Activated CD8-positive, alpha-beta memory T cell treated with anti-CD3 and anti-CD28 coated beads, Interleukin-2, amount 50 U/mL, for 4 hours (primary cell): ENCODE measurements at places on chromosomes 7 and 10.
A peak's percentile ranks its signal among the peaks of the same experiment; 100 is the strongest.

GRCh38 chr7:116228241-116228640 lies 17.9 kb downstream of the TES start:
- no peak for DNase-seq

- no peak for DNase-seq
Measured at GRCh38 chr10:86291616-86292340, 74.8 kb downstream of the GRID1 start.

DNA sequence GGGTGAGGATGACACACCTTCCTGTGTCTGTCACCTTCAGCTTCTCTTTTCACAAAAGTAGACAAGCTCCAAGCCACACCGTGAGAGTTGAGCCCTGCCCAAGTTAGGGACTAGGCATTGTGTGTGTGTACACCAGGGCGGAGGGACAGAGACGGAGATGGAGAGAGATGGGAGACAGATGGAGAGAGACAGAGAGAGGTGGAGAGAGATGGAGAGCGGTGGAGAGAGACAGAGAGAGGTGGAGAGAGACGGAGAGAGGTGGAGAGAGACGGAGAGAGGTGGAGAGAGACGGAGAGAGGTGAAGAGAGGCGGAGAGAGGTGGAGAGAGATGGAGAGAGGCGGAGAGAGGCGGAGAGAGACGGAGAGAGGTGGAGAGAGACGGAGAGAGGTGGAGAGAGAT lies 207.0 kb downstream of the DNAJB6 start:
- peak; percentile 4 for DNase-seq

GRCh38 chr10:71821909-71822763 lies 28.9 kb downstream of the PSAP start:
- no peak for DNase-seq

GRCh38 chr10:63173468-63174232 lies 40.5 kb downstream of the NRBF2 start:
- DNase-seq, result no peak

GRCh38 chr7:24707988-24708615 lies 49.2 kb downstream of the GSDME start:
- DNase-seq, result no peak

DNA sequence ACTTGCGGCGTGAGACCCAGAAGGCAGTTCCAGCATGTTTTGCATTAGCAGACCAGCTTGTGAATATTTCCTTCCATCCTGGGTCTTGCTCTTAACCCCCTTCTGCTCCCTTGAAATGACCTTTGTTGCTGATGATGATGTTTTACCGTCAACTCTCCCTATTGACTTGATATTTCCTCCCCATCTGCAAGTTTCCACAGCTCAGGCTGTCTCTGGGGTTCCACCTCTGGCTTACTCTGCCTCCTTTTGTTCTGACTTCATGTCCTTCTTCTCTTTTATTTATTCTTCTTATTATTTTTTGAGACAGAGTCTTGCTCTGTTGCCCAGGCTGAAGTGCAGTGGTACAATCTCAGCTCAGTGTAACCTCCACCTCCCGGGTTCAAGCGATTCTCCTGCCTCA lies 17.2 kb downstream of the BAMBI start:
- DNase-seq, result no peak

DNA sequence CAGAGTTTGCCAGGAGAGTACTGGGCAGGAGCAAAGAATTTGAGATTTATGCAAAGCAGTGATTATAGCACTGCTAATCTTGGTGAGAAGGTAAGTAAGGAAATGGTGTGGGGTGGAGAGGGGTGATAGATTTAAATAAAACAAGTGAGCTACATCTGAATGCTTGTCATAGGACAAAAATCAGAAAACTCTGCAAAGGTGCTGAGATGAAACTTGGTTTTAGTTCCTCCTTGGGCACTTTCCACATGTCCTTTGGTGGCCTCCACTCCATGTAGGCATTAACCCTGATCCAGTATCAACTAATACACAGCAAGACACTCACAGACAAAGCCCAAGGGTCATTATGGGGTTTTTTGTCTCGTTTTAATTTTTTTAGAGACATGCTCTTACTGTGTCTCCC lies 25.7 kb upstream of the FAM107B start:
- no peak for DNase-seq

DNA sequence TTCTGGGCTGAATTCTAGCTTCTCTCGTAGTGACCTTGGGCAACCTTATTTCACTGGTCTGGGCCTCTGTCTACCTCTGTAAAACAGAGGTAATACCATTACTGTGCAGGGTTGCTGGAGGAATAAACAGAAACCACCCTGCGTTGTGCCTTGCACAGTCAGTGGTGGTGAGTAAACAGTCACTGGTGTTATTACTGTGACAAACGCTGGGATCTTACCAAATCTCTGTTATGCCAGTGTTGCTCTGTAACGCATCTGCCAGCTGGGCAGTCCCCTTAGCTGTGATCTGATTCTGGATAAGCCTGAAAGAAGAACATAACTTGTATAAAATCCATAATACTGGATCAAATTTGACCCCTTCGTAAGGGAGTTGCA lies 49.4 kb downstream of the NOD1 start:
- DNase-seq, result no peak

DNA sequence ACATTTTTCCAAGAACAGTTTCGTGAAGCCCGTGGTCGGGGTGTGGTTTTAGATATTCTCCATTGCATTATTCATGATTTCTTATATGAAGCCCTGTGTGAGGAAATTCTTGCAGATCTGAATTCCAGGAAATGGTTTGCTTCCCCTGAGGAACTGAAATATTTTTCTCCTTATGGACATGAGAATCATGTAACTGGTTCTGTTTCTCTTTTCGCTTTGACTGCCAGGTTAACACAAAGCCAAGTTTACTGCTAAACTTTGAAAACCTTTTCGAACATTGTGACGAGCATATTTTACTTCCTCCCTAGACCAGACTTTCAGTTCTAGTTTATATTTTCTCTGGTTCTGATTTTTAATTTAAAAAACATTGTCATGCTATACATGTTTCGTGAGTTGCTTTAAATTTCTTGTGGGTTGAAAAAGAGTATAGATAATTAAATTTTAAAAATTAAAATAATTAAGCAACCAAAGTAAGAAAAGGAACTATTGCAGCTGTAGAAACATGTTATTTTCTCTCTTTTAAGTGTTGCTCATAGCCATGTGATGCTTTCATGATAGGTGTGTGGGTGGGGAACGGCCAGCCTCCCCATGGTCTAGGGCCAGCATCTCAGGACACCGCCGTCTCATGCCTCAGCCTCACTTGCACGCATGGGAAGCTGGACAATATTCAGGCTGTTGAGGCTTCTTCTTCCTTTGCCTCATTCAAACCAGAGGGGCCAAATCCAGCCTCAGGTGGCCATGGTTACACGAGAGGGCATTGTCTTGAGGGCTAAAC lies 97.1 kb downstream of the CREB5 start:
- DNase-seq, result no peak

GRCh38 chr10:19250546-19250945 lies 201.9 kb downstream of the MALRD1 start:
- no peak for DNase-seq

- DNase-seq, result no peak
Measured at GRCh38 chr10:91411621-91412020, 1.5 kb downstream of the HECTD2 start.

DNA sequence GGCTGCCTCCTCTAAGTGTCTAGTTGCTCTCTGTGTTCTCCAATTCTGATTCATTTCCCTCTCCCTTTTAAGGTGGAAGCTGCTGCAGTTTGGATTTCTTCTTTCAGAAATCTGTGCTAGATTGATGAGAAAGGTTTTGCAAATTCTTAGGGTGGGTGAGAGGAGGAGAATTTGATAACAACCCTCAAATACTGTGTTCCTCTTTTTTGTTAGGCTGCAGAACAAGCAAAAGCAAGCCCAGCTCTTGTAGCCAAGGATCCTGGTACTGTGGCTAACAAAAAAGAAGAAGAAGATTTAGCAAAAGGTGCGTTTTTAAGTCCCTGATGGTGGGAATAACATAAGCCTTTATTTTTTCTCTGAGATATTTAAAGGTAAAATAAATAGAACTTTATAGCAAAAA lies 49.1 kb downstream of the STAM start:
- no peak for DNase-seq

DNA sequence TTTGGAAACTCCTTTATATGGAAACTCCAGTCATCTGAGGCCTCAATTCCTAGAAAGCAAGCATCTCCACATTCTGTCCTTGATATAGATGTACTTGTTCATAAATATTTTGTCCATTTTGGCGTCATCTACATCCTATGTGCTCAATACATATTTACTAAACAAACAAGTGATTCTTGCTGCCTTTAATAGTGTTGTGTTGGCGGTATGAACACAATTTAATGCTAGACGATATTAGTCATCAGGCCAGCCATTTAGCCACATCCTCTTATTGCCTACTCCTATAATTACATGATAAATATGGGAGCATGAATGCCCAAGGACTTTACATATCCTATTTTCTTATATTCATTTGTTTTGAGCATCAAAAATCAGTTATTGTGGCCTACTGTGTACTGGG lies 18.5 kb upstream of the IFRD1 start:
- DNase-seq, result no peak

DNA sequence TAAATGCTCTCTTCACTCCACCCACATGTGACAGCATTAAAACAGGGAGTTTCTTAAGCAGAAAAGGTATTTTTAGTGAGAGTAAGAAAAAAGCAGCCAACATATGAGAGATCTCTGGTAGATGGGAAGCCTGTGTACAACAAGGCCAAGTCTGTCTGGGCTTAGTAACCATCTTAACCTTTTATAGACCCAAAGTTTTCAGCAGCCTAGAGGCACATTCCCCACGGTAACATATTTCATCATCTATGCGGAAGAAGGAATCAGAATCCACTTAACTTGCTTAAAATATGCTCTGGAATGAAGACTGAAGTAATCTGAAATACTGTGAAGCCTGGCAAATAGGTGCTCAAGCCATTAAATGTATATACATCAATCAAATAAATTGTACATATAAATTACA lies 127.8 kb downstream of the RAPGEF5 start:
- DNase-seq, result no peak

GRCh38 chr10:73803680-73804286 lies 7.6 kb downstream of the NDST2 start:
- no peak for DNase-seq

DNA sequence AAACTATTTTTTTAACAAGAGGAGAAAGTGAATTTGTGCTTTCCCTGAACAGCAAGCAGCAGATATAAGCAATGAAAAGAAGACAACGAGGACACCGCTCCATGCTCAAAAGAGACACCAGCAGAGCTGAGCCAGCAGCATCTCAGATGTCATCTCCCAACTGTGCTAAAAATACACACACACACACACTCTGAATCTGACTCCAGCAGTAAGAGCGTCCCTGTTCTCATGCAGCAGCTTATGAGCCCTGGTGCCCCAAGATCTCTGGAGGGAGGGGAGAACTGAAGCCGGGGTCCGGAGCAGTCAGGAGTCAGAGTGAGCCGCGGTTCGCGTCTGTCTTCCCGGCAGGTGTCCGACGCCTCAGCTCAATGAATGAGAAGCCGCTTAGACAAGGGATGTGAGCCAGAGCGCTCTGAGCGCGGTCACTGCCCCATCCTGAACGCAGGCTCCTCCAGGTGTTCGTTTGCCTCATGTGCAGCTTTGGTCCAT lies 49.2 kb downstream of the SVIL start:
- no peak for DNase-seq

- no peak for DNase-seq
Measured at GRCh38 chr10:69107699-69108098, 16.3 kb upstream of the VPS26A start.

- no peak for DNase-seq
Measured at GRCh38 chr10:75402486-75403143, 1.1 kb upstream of the ZNF503 start.

- DNase-seq, result peak; percentile 61
Measured at GRCh38 chr7:158818325-158819213, 10.7 kb downstream of the ESYT2 start.

DNA sequence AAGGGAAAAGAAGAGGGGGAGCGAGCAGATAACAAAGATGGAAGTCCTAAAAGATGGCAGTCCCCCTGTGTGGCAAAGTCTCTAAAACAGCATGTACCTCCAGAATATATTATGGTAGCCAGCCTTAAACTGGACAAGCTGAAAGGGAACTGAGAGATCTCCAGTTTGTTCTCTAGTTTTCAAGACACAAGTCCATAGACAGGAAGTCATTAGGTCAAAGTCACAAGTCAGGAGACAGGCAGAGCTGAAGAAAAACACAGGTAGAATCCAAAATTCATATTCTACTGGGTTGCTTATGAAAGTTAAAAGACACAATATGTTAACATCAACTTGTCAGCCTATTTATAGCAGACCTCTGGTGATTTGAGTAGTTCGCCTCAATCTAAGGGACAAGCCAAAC lies 38.7 kb downstream of the FAM107B start:
- no peak for DNase-seq

DNA sequence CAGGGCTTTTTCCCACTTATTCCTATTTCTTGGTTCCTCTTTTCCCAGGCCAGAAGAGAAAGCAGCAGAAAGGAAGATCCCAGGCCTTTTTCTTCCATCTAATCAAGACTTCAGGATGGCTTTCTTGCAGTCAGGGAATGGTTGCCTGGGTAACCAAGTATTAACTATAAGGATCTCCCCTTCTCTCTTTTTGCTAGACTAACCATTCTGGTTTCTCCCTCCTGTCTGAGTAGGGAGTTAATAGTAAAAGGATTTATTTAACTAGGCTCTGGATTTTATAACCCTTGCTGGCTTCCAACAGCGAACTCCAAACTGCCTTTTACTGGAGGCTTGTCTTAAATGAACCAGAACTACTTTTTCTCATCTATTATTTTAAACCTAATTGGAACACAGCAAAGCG lies 90.4 kb downstream of the GRM8 start:
- DNase-seq, result no peak

DNA sequence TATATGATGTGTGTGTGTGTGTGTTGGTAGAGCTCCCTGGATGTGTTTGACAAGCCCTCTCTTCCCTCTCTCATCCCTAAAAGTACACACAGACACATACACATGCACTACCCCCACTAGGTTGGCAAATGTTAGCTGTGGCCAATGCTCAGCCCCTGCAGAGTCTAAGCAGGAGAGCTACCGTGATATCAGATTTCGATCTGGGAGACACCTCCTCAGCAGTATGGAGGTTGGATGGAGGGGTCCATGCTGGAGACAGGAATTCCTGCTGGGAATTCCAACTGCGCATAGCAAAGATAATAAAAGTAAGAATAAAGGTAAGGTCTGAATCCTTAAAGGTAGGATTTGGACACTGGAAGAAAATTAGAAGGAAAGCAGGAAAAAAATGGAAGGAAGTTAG lies 85.7 kb downstream of the C10orf90 start:
- DNase-seq, result no peak

DNA sequence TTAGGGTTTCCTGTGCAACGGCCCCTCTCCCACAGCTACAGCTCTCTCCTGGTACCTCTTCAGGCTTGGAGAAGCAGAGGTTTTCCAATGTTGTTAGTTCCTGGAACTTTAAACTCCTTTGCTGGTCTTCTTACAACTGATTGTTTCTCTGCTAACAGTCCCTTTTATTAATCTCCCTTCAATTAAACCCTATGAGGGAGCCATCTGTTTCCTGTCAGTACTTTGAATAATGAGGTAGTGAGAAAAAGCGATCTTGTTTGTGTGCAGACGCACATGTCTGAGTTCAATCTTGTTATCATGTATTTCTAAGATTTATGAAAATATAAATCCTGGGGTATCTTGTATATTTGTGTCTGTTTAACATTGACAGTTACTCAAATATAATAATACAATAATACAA lies 102.4 kb downstream of the MDFIC start:
- no peak for DNase-seq

- no peak for DNase-seq
Measured at GRCh38 chr10:86200269-86200668, 166.3 kb downstream of the GRID1 start.
